A549 treated with ZK216348 at 1 μM for 4 hours (cell line): ENCODE measurements at places on chromosomes 16 and 17. TPM values are rescaled to one million over a fixed set of nuclear protein-coding genes. Genes with fewer than 3 reads are reported as not detected.

Gene EFCAB13
- total RNA-seq = 0.68 to 3.4 TPM (median 2.6 TPM) in 5 replicates

Gene CTRB2
- total RNA-seq = not detected in 5 replicates

Gene NOG
- 0.70 to 1.3 TPM (median 1.00 TPM) in 5 replicates for total RNA-seq

Gene CMTM1
- total RNA-seq = 0.50 to 2.4 TPM (median 1.7 TPM) in 5 replicates
